GM03348 (cell line): ENCODE measurements at places on chromosomes 4 and X.

DNA sequence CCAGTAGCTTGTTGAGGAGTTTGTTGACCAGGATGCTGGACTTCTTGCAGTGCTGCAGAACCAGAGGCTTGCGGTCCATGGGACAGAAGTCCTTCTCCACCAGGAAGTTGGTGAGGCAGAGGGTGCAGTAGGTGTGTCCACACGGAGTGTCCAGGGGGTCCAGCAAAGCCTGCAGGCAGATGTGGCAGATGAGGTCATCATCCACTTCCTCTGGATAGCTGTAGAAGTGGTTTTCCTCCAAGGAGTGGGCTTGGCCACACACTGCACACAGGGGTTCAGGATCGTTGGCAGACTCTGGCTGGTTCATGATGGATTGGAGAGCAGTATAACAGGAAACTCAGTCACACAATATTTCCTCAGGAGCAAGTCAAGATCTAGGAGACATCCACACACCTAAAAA is 17.6 kb downstream of the LNX1 start:
- no peak for DNase-seq

- DNase-seq, result no peak
Measured at GRCh38 chr4:19054916-19055315, 1033.4 kb upstream of the LCORL start.

DNA sequence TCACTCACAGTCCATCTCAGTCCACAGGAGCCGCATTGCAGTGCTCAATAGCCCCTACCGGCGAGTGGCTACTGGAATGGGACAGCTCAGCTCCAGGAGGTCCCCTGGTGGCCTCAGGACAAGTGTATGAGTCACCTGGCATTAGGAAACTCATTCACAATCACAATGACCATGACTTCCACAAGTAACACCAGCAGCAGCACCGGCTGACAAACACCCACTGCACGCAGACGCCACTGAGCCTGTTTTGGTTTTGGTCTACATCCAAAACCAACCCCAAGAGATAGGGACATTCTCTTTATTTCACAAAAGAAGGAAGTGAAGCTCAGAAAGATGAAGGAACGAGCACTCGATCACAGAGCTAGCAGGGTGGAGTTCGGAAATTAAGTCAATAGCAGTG is 8.1 kb downstream of the JAKMIP1 start:
- DNase-seq, result no peak

- peak; percentile 91 for DNase-seq
Measured at GRCh38 chr4:153541456-153542096, 75.4 kb downstream of the TMEM131L start.

DNA sequence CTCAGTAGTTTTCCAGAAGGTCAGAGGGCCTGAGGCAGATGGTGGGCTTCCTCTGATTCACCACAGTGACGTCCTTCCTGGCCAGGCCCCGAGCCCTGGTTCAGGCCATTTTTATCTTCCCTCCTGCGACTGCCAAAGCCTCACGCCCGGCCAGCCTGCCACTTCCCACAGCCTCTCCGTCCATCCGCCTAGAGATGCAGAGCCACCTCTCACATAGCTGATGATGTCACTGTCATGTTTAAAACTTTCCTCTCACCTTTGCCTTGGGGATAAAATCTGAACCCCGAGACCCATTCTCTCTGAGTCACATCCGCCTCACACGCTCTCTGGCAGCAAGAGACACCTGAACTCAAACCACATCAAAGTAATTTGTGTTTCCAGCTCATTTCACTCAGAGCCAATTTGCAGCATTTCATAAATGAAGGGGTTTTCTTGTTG is 175.3 kb downstream of the QDPR start:
- DNase-seq, result no peak

DNA sequence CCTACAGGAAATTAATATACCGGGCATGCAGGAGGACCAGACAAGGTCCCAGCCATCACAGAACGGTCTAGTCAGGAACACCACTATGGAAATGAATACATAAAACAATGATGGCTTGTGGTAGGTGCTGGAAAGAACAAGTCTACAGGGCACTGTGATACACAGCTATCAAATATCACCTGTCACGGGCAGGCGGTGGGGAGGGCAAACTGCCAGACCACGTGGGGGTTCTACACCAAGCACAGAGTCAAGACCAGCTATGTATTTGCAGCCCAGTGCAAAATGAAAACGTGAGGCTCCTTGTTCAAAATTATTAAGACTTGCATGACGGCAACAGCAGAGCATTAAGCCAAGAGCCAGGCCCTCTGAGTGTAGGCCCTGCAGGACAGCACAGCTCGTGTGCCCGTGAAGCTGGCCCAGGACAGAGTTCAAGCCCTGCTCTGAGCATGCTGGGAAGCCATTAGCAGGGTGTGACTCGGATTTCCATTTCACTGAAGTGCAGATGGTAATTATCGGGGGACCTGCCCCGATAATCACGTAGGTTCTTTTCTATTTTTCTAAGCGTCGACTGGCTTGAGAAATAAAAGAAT is 83.6 kb downstream of the JAKMIP1 start:
- no peak for DNase-seq

GRCh38 chr4:157300701-157301100 is 80.2 kb downstream of the GRIA2 start:
- DNase-seq, result no peak

- DNase-seq, result no peak
Measured at GRCh38 chr4:139154538-139154937, 22.5 kb downstream of the ELF2 start.

GRCh38 chrX:109840585-109840984 is 107.5 kb upstream of the ACSL4 start:
- DNase-seq, result peak; percentile 68

DNA sequence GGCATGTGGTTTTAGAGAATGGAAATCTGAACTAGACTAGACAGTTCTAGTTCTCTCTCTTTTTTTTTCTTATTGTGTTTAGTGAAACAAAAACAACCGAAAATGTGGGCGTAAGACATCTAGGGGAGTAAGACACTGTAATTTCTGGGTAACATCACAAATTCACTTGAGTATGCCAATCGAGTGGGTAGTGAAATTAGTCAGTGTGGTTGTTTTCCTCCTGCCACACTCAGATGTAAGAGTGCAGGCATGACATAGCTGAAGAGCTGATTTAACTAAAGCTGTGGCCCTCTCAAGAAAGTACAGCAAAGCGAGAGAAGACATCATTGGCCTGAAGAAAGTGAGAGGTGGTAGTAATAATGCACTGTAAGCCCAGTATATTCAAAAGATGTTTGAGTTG is 1585.3 kb upstream of the AGA start:
- no peak for DNase-seq

DNA sequence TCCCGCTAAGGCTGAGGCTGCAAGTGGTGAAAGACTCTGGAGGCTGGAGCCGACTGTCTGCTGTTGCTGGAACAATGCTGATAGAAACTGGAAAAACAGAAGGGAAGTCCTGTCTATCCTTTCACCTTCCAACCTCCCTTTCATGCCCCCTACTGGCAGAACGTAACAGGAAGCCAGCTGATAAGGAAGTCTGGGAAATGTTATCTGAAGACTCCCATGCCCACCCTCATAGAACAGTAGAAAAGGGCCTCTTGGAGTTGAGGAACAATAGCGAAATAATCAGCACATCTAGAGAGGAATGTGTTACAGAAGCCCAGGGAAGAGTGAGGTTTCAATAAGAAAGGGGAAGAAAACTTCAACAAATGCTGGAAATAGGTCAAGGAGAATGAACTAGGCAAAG is 117.1 kb upstream of the DKK2 start:
- DNase-seq, result no peak

DNA sequence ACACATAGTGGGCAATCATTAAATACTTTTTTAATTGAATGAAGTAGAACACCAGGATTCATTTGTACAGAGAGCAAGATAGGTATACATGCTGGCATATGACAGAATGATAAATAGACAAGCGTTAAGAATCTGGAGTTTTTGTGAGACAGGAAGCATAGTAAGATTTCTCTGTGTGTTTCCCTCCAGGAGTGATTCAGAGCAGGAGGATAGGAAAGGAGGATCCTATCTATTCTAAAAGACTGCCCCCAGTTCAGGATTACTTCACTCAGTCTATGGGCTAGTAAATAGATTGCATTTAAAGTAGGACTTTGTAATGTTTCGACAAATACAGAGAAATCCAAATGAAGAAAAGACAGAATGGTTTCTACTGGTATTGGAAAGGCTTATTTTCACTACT is 423.7 kb downstream of the PDGFC start:
- DNase-seq, result no peak

- no peak for DNase-seq
Measured at GRCh38 chr4:99669084-99669483, 11.5 kb upstream of the C4orf54 start.

- DNase-seq, result no peak
Measured at GRCh38 chr4:138021139-138021830, 220.9 kb downstream of the SLC7A11 start.

GRCh38 chr4:36183232-36183631 is 61.1 kb downstream of the ARAP2 start:
- DNase-seq, result no peak

GRCh38 chr4:113607147-113607720 is 154.3 kb downstream of the CAMK2D start:
- DNase-seq, result no peak

GRCh38 chrX:10112510-10112909 is 44.3 kb upstream of the CLCN4 start:
- no peak for DNase-seq

GRCh38 chr4:108831886-108832285 is 69.0 kb upstream of the ETNPPL start:
- no peak for DNase-seq

DNA sequence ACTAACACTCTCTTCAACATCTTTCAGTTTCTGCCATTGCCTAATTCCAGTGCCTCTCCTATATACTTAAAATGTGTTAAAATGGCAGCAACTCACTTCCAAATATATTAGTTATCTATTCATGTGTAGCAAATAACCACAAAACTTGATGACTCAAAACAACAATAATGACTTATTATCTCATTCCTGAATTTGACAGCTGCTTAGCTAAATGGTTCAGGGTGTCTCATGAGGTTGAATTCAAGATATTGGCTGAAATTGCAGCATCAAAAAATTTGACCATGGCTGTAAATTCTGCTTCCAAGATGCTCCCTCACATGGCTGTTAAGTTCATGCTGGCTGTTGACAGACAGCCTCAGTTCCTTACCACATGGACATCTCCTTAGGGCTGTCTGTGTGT is 25.3 kb downstream of the PITX2 start:
- DNase-seq, result no peak

DNA sequence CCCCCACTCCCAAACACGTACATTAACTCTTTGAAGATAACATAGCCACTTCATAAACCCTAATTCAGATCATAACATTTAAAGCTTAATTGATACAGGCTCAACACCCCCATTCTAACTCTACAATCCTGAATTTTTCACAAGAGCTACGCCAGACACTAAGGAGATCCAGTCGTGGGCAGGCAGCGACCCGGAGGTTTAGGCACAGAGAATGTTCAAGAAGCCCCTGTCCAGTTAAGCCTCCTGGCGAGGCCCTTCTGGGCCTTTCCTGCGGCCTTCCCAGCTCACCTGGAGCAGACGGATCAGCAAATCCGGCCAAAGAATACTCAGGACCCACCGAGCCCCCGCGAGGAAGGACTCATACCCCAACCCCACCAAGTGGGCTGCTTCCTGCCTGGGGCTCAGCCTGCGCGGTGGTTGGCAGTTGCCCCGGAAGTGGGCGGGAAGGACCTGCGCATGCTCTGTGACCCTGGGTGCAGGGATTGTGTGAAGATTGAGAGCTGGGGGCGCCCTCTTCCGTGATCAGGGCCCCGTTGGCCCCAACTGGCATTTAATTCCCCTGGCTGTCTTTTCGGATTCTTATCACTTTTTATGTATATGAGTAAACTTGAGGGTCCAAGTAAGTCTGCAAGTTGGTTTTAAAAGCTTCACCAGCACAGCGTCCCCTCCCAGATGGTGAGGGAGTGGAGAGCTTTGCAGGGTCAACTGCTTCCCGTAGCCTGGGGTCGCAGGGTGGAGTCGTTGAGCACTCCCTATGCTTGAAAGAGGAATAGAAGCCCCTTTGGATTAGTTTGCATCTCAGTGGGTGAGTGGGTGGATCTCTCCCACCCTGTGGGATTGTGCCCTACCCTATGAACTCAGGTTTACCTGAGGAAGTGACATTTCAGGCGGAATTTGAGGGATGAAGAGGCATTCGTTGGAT is at the start of gene TRIM61:
Gene TRIM61 (minus strand): TSS at position 415 of the 922 bp plus-strand sequence. CDS start 7,655 bp downstream, outside the sequence.
- DNase-seq, result peak; percentile 57

DNA sequence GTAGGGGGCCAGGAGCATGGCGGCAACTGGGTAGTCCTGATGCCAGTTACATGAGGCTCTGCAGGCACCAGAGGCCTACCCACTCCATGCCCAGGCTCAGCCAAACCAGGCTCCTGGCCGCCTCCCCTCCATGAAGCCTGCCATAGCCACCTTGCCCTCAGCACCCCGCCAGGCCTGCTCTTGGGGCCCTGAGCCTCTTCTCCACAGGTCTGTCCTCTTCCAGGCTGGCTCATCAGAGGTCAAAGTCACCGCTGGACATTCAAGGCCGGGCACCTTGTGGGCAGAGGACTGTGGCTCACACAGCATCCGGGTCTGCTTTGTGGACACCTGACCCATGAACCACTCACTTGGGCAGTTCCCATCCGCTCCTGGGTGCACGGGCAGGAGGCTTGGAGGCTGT is 60.0 kb upstream of the AFAP1 start:
- DNase-seq, result no peak

DNA sequence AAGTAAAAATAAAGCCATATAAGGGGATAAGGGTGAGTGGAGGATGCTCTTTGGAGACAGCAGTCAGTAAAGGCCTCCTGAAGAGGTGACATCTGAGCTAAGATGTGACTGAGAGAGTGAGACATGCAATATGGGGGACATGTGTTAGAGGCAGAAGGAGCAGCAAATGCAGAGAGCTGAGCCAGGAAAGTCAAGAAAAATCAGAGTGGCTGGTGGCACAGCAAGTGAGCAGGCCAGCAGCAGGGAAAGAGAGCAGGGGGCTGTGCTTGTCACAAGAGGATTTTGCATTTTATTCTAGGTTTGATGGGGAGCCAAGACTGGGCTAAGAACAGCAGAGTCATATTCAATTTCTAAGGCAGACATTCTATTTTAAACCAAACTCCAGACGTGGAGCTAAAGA is 394.5 kb downstream of the KCNIP4 start:
- no peak for DNase-seq

DNA sequence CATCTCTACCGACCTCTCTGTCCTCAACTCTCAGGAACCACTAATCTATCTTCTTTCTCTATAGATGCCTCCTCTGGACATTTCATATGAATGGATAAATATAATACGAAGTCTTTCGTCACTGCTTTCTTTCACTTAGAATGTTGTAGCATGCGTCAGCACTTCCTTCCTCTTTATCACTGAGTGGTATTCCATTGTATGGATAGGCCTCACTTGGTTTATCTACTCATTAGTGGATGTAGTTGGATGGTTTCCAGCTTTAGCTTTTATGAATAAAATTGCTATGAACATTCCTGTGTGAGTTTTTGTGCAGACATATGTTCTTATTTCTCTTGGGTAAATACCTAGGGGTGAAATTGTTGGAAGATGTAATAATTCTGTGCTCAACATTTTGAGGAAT is 528.2 kb upstream of the FAT1 start:
- no peak for DNase-seq

GRCh38 chr4:48227662-48228061 is 42.0 kb downstream of the TEC start:
- DNase-seq, result no peak

GRCh38 chr4:41069838-41070237 is 144.5 kb downstream of the APBB2 start:
- no peak for DNase-seq

GRCh38 chr4:89486042-89486441 is 178.4 kb upstream of the GPRIN3 start:
- peak; percentile 60 for DNase-seq

GRCh38 chr4:78766650-78767049 is 9.5 kb upstream of the BMP2K start:
- DNase-seq, result no peak
